HepG2 (cell line): ENCODE measurements at places on chromosomes 7 and 10. TPM values are rescaled to one million over a fixed set of nuclear protein-coding genes. Genes with fewer than 3 reads are reported as not detected.

Gene KIF5B
- total RNA-seq = 133 and 183 TPM in 2 replicates

Gene ODAD2
- total RNA-seq = not detected in 2 replicates

Gene RGS10
- 1.1 and 1.7 TPM in 2 replicates for total RNA-seq

Gene SPDYE3
- total RNA-seq = not detected in 2 replicates

Gene CAMK2B
- 0.13 and 0.27 TPM in 2 replicates for total RNA-seq

Gene CHCHD1
- total RNA-seq = 71.2 and 91.7 TPM in 2 replicates

Gene ANKRD22
- total RNA-seq = not detected in 2 replicates

Gene GCK
- not detected in 2 replicates for total RNA-seq

Gene FAM25A
- total RNA-seq = not detected in 2 replicates

Gene OR2A7
- not detected in 2 replicates for total RNA-seq

Gene HOXA10
- not detected in 2 replicates for total RNA-seq

Gene CDK14
- 0.66 and 0.71 TPM in 2 replicates for total RNA-seq

Gene ACTL6B
- total RNA-seq = not detected in 2 replicates

Gene POLR2J2
- 0.22 and 1.6 TPM in 2 replicates for total RNA-seq

Gene PLXDC2
- total RNA-seq = 1.7 and 2.1 TPM in 2 replicates

Gene VSTM4
- total RNA-seq = not detected in 2 replicates

Gene NPTX2
- total RNA-seq = not detected in 2 replicates

Gene SLC13A4
- not detected in 2 replicates for total RNA-seq

Gene CPED1
- 27.0 and 41.6 TPM in 2 replicates for total RNA-seq

Gene SERPINE1
- total RNA-seq = 9.2 and 21.2 TPM in 2 replicates

Gene EVX1
- not detected in 2 replicates for total RNA-seq

Gene CYP2C9
- not detected in 2 replicates for total RNA-seq

Gene CRTAC1
- total RNA-seq = not detected in 2 replicates

Gene ZNF804B
- not detected in 2 replicates for total RNA-seq

Gene SPDYE16
- 0.08 and 0.11 TPM in 2 replicates for total RNA-seq

Gene CFAP58
- total RNA-seq = not detected in 2 replicates

Gene ARMC3
- total RNA-seq = not detected in 2 replicates

Gene IDI2
- total RNA-seq = not detected in 2 replicates

Gene PTN
- total RNA-seq = not detected in 2 replicates

Gene EMX2
- not detected in 2 replicates for total RNA-seq

Gene HOXA7
- not detected in 2 replicates for total RNA-seq

Gene XRCC2
- 13.2 and 14.5 TPM in 2 replicates for total RNA-seq

Gene CPN1
- 8.1 and 17.3 TPM in 2 replicates for total RNA-seq

Gene ABCA13
- total RNA-seq = not detected in 2 replicates

Gene LOXL4
- 3.8 and 8.8 TPM in 2 replicates for total RNA-seq

Gene C7orf33
- not detected in 2 replicates for total RNA-seq

Gene TMEM209
- total RNA-seq = 8.8 and 14.5 TPM in 2 replicates

Gene CACNA2D1
- not detected in 2 replicates for total RNA-seq

Gene KAZALD1
- total RNA-seq = 18.0 and 27.7 TPM in 2 replicates

Gene SEC31B
- 0.56 and 2.0 TPM in 2 replicates for total RNA-seq

Gene GFRA1
- not detected in 2 replicates for total RNA-seq

Gene SH2D4B
- total RNA-seq = not detected in 2 replicates

Gene CYP3A7
- 6.4 and 6.6 TPM in 2 replicates for total RNA-seq

Gene SH2B2
- 0.14 and 0.46 TPM in 2 replicates for total RNA-seq

Gene FXYD4
- not detected in 2 replicates for total RNA-seq

Gene SLC26A5
- 0.11 TPM in 1 of 2 replicates, not detected in the other for total RNA-seq

Gene PRKG1
- total RNA-seq = not detected in 2 replicates

Gene DMBT1
- not detected in 2 replicates for total RNA-seq

Gene NANOS1
- 1.5 and 1.7 TPM in 2 replicates for total RNA-seq

Gene CALCR
- total RNA-seq = not detected in 2 replicates

Gene PDIA4
- total RNA-seq = 171 and 402 TPM in 2 replicates

Gene PDE1C
- total RNA-seq = not detected in 2 replicates
